ENCODE measurements at places on chromosomes 6 and 20.

- DNase-seq = no peak
Observed at GRCh38 chr6:48567016-48567415, 456.0 kb upstream of the PTCHD4 start.

GRCh38 chr6:79031821-79032590 is 46.0 kb downstream of the PHIP start:
- no peak for DNase-seq

- no peak for DNase-seq
Observed at GRCh38 chr20:63568986-63569949, 4.8 kb downstream of the HELZ2 start.

DNA sequence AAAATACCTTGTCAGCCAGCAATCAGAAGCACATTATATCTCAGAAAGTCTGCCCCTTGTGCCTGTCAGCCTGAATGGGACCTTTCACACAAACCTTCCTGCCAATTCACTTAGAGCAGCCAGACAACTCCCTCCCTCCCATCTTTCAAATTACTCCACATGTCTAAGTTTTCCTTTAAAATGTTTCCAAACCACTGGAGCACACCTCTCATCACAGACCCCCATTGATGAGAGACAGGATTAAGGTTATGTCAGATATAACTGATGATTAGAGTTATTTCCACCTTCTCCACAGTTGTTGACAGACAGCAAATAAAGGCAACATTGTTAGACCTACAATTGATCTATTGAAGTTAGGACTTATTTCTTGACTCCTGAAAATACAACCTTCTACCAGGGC is 408.4 kb downstream of the PLCB1 start:
- DNase-seq = no peak

All from activated CD4-positive, alpha-beta T cell treated with anti-CD3 and anti-CD28 coated beads, Interleukin-2, amount 50 U/mL, for 4 hours (primary cell).